ENCODE measurements at places on chromosomes 5 and 9.
A peak's percentile ranks its signal among the peaks of the same experiment; 100 is the strongest.

DNA sequence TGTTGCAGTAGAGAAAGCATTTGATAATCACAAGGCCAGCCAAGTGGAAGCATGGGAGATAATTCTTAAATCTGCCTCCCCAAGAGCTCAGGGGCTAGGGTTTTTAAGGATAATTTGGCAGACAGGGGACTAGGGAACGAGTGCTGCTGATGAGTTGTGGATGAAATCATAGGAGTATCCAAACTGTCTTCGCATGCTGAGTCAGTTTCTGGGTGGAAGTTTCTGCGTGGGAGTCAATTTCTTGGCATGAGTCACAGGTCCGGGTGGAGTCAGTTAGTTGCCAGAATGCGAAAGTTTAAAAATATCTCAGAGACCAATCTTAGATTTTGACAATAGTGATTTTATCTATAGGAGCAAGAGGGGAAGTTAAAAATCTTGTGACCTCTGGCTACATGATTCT lies 112.6 kb downstream of the TMC1 start:
- peak; percentile 40 for DNase-seq

DNA sequence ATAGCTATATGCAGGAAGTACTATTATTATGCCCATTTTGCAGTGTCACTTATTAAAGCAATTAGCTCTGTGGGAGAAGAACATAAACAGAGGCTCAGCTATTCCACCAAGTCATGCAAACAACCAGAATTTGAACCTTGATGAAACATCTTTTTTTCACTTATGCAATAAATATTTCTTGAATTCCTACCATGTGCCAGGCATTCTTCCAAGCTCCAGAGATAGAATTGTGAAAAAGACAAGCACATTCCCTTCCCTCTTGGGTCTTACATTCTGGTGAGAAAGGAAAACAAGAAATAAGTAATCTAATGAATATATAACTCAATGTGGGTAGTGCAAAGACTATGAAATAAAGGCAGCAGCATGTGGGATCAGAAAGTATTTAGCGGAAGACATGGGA lies 32.1 kb upstream of the ADRB2 start:
- peak; percentile 60 for DNase-seq

GRCh38 chr9:137837345-137838278 lies 40.0 kb upstream of the CACNA1B start:
- DNase-seq: no peak

DNA sequence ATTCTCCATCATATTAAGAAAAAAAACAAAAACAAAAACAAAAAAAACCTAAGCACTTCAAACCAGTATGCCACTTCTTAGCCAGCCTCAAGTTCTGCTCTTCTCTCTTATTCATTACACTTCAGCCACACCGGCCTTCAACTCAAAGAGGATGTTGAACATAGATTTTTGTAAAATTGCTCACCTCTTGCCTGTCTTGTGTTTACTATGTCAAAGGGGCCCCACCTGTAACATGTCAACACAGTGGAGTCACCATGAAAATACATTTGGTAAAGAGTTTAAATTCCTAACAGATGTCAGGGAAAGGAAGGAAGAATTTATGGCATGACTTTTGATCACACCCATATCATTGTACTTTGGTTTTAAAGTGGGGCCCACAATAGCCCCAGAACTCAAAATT lies 121.1 kb upstream of the GHR start:
- no peak for DNase-seq

GRCh38 chr9:11973011-11973410 lies 720.2 kb upstream of the TYRP1 start:
- DNase-seq: peak; percentile 23

- no peak for DNase-seq
These were observed 1.8 kb upstream of the KLF4 start for GRCh38 chr9:107491081-107492053.

DNA sequence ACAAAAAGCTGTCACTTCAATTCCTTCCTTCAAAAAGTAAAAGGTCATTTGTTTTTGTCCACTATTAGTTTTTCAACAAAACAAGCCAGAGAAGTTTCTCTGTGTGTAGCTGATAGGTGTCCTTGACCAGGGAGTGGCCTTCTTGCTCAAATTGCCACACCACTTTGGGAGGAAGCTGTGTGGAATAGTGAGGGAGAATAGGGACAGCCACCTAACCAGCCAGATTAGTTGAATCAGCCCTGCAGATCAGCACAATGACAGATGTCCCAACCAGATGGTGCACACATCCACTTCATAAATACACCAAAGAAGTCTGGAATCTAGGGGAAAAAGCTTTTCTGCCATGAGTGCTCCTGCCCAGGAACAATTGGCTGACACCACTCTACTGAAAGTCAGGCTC lies 37.2 kb downstream of the NREP start:
- DNase-seq: no peak

DNA sequence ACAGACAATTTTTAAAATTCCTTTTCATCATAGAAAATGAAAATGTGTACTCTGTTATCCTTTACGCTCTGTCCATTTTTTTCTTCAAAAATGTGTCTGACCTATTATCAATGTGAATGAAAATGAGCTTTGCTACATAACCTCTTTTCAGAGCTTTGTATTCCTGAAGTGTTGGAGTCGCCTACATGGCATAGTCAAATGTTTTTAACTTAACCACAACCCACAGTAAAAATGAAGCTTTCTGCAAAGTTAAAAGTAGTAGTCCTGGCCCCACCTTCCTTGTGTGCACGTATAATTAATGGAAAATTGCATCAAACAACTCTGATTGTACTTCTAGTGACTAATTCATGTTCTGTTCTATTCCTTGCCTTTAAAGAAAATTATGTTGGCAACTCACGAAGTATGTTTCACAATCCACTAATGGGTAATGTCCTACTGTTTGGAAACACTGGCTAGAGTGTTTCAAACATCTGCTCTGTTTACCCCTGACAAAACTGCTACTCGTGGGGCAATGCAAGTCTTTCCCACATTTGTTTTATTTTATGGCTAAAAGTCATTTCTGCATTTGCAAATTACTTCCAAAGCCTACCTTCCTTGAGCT lies 18.6 kb upstream of the PSAT1 start:
- DNase-seq: peak; percentile 89
